MCF 10A (cell line): ENCODE measurements at places on chromosomes 7 and 10. TPM values are rescaled to one million over a fixed set of nuclear protein-coding genes. Genes with fewer than 3 reads are reported as not detected.

DNA sequence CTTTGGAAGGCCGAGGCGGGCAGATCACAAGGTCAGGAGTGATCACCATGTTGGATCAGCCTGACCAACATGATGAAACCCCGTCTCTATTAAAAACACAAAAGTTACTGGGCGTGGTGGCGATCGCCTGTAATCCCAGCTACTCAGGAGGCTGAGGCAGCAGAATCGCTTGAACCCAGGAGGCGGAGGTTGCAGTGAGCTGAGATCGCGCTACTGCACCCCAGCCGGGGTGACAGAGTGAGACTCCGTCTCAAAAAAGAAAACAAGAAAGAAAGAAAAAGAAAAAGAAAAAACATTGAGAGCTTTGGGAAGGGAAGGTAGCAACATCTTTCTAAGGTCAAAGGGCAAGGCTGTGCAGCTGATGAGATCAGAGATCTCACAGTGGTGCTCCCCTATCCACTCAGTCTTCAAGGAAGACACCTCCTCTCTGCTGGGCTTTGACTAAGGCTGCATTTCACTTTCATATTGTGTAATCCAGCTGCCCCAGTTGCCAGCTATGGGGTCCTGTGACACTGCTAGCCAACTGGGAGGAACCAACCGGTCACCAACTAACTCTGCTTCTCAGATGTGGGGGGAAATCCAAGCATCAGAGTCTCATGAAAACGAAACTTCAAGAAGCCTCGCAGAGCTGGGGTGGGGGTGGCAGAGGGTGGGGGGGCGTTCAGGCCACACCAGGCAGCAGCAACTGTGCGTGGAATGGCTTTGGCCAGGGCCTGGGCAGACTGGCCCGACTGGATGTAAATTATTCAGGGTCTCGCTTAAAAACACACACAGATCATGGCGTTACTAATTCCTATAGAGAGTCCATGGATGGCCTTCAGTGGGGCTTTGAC lies 1.5 kb downstream of the IL15RA start:
- peak overlapping the region; percentile 43 for H3K27ac ChIP-seq
- H3K27me3 ChIP-seq: no peaks in the 10 kb centered on the region
- no peaks in the 10 kb centered on the region for H3K36me3 ChIP-seq
- peaks cover 10% of the 10 kb centered on the region for H3K4me1 ChIP-seq
- H3K4me3 ChIP-seq: peak overlapping the region; percentile 73

- no peak overlapping the region for H3K4me3 ChIP-seq
- no peaks in the 10 kb centered on the region for H3K36me3 ChIP-seq
- H3K27me3 ChIP-seq: peaks cover 14% of the 10 kb centered on the region
- no peak for DNase-seq
Observed at GRCh38 chr7:95297041-95297440, 27.3 kb downstream of the PON1 start.

- DNase-seq: no peak
- no peaks in the 10 kb centered on the region for H3K36me3 ChIP-seq
- H3K4me3 ChIP-seq: no peak overlapping the region
- no peaks in the 10 kb centered on the region for H3K4me1 ChIP-seq
Observed at GRCh38 chr7:95157381-95157780, 167.0 kb downstream of the PON1 start.

The FAM25A gene
- not detected in 2 replicates for total RNA-seq

The GFRA1 gene
- not detected in 2 replicates for total RNA-seq

- no peak overlapping the region for H3K4me3 ChIP-seq
- no peak overlapping the region for H3K27ac ChIP-seq
- DNase-seq: peak; percentile 14
- H3K27me3 ChIP-seq: no peaks in the 10 kb centered on the region
Observed at GRCh38 chr7:50662041-50662694, 97.0 kb upstream of the DDC start.

The VIPR2 gene
- not detected in 2 replicates for total RNA-seq
